ENCODE measurements at places on chromosomes 5 and 9.

- no peak for DNase-seq
Observed at GRCh38 chr5:125484272-125484741, 737.9 kb upstream of the ZNF608 start.

GRCh38 chr9:109422641-109423040, 75.5 kb downstream of the PTPN3 start:
- DNase-seq, result no peak

- no peak for DNase-seq
Observed at GRCh38 chr9:4397917-4398316, 92.4 kb upstream of the SLC1A1 start.

GRCh38 chr9:4137681-4138099, 162.2 kb downstream of the GLIS3 start:
- DNase-seq, result no peak

DNA sequence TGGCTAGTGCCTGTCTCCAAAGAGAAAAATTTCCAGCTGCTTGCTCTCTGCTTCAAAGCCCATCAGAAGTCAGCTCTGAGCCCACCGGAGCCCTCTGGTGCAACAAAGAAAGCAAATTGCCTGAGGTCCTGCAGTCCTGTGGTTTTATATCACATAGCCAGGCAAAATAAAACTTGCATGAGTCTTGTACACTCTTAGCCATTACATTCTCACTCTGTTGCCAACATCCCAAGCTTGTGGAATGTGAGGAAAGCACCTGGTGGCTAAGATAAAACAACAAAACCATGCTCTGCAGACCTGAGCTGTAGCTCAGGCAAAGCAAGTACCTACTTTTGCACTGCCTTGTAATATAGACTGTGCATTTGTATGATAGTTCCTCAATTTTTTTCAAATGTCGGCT, 133.7 kb downstream of the GPBP1 start:
- no peak for DNase-seq

- no peak for DNase-seq
Observed at GRCh38 chr9:124684169-124684568, 86.9 kb downstream of the NR6A1 start.

GRCh38 chr5:160197341-160198144, 31.8 kb upstream of the FABP6 start:
- no peak for DNase-seq

- DNase-seq, result no peak
Observed at GRCh38 chr9:29575219-29575618, 2001.9 kb upstream of the C9orf72 start.

DNA sequence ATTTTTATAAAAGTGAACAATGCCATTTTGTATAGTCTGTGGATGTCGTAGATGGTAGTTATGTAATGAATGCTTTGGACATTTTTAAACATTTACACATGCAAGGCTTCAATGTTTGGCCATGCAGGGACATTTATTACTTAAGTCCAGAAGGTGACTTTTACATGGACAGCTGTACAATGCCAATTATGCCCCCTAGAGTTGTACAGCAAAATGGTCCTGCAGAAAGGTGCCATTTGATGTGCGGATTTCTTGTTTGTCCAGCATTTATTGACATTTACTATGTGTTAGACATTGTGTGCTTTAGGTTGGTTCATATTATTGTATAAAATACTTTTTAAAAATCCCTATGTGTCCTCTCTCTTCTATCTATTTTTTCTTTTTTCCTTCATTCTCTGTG, 22.5 kb upstream of the COMMD10 start:
- DNase-seq, result no peak

Data from activated CD4-positive, alpha-beta T cell treated with anti-CD3 and anti-CD28 coated beads for 1 hour (primary cell).